Activated naive CD4-positive, alpha-beta T cell treated with Interleukin-2 at 50 U/mL for 16 hours (primary cell): ENCODE measurements at places on chromosomes 5 and 9.
A peak's percentile ranks its signal among the peaks of the same experiment; 100 is the strongest.

- no peak for DNase-seq
These were observed 444.3 kb upstream of the CLINT1 start for GRCh38 chr5:158303275-158303674.

GRCh38 chr9:91207729-91208418 lies 153.8 kb downstream of the AUH start:
- peak; percentile 15 for DNase-seq

DNA sequence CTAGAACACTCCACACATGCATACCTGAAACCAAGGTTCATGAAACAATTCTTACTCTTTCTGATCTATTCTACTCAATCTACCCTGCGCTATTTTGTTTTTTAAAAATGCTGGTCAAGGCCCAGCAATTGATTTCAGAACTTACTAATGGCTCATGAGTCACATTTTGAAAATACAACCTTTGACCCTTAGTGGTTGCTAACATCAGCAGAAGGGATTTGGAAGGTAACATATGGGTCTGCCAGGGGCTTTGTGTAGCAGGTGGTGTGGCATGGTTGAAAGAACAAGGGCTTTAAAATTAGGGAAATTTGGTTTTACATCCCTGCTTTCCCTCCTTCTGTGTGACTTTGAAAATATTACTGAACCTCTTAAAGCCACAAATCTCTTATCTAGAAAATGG lies 101.4 kb downstream of the ATG10 start:
- no peak for DNase-seq

DNA sequence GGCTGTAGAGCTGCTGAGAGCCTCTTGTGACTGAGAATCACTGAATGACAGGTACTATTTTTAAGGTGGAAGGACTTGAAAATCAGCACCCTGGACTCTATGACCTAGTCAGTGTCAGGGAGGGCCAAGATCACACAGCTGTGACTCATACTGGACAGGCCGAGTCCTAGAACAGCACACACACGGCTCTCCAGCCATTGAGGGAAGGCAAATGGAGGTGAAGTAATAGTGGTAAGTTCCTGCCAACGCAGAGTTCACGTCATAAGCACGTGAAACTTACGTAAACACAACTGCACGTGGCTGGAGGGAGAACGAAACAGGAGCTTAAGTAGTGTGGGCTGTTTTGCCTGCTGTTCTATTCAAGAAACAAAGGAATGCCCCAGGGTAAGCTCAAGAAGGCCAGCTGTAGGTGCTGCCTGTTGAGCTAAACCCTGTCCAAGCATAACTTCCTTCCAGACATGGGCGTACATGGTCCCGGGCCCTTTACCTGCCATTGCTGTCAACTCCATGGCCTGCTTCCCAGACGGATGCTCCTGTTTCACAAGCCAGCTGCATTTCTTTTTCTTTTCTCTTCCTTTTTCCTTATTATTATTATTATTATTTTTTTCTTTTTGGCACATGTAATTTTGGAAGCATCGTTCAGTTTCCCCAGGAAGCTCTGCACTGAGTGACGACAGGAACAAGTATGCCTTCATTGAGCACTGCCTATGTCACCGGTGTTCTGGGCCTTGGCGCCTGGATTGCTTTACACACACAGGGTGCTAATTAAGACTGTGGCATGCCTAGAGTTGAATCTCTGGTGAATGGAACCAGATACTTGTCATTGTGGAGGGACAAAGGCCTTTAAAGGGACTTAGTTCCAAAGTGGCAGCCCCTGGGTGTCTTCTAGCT lies 10.2 kb upstream of the LCP2 start:
- DNase-seq: no peak

GRCh38 chr9:116644091-116644688 lies 42.9 kb upstream of the TRIM32 start:
- DNase-seq: no peak

- no peak for DNase-seq
These were observed 2.1 kb downstream of the RGS3 start for GRCh38 chr9:113465599-113466140.

DNA sequence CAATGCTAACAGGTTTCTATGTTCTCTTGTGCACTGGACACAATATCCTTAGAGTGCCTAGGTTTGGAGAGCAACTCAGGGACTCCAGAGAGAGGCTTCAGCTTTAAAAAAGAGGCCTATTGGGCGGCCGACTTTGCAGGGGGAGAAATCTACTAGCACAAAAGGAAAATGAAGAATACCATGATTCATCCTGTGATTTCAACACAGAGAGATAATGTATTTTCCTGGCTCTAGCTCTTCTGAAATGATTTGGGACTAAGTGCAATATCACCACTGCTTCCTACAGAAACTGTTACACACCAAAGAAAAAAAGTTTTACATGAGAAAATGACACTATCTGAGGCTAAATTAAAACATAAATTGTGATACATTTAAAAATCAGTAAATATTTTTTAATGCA lies 146.1 kb upstream of the TSLP start:
- DNase-seq: no peak

- no peak for DNase-seq
These were observed 255.7 kb upstream of the ACTBL2 start for GRCh38 chr5:57738301-57738700.

GRCh38 chr5:131945551-131946168 lies at the start of gene MEIKIN:
TSS of gene MEIKIN (minus strand) at chr5:131945663. CDS start at chr5:131945505, 158 bp downstream.
- no peak for DNase-seq

DNA sequence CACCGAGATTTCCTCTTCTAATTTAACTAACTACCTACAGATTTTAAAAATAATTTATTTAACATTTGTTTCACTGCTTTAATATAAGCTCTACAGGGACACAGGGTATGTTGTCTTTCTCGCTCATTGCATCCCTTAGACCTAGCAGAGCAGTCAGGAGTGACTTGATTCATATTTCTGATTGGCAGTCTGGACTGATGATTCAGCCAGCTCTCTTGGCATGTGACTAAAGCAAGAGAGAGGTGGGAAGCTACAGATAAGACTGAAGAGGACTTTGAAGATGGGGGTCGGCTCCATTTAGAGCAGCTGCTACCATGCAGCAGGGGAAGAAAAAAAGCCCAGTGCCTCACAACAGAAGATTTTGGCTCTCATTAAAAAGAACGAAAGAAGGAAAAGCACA lies 173.4 kb upstream of the STK32A start:
- DNase-seq: no peak

- no peak for DNase-seq
These were observed 237.6 kb downstream of the TLE4 start for GRCh38 chr9:79809316-79809876.

DNA sequence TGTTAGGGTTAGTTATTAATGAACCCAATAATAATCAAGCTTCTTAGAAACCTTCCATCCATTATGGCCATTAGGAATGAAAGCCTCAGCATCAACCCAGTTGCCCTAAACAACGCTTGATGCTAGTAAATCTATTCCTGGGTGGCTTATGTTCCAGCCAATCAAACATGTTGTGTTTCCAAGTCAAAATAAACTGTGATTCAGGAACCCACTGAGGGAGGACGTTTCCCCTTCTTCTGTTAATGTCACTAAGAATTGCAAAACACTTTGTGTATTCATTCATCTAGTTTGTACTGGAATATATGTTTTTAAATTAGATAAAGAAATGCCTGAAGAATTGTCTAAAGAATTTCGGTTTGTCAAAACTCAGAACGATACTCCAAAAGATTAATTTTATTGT lies 142.5 kb upstream of the MSX2 start:
- no peak for DNase-seq

- no peak for DNase-seq
These were observed 4.8 kb downstream of the NR2F1 start for GRCh38 chr5:93587597-93588351.

- DNase-seq: peak; percentile 56
These were observed 754 bp downstream of the ZFR start for GRCh38 chr5:32443541-32444430.

- no peak for DNase-seq
These were observed 1075.2 kb upstream of the SEMA6A start for GRCh38 chr5:117649821-117650220.

DNA sequence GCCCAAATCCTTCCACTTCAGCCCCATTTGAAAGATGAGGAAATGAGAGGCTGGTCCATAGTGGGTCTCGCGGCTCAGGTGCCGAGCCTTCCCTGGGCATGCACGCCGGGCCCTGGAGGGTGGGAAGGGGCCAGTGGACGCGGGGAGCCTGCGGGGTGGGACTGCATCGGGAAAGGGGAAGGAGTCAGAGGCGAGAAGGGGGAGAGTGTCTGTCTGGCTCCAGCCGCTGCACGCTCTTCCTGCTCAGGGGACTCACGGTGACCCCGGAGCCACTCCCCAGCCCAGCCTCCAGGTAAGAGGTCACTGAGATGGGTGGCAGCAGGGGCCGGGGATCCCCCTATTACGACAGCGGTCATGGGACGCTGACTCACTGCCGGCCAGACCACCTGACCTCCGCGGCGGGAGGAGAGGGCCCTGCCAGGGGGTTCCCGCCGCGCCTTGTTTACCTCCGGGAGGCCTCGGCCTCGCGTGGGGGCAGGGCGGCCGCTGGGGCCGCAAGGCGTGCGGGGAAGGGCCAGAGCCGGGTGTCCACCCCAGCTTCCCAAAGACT lies 1.9 kb upstream of the SQSTM1 start:
- peak; percentile 89 for DNase-seq

DNA sequence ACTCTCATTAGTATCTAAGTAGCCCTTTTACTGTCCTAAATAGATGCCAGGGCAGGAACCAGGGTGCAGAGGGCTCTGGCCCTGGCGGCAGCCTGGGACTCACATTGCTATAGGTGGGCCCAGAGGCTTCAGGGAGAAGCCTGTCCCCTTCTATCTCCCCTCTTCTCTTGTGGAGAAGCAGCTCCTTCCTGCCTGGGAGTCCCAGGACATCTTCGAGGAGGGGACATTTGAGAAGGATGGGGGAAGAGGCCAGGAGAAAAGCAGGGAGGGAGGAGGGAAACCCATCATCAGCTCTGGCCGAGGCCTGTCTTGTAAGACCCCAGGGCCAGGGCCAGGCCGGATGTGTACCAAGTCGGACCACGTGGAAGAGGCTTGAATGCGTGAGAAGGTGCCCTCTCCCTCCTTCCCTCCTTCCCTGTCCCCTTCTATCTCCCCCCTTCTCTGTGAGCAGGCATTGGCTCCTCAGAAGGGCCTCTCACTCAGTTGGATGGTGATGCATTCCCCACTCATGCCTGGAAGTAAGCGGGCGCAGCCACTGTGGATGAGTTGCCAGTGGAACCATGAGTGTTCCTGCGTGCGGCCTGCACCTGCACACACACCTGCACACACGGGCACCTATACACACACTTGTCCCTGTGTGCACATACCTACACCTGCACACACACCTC lies 20.7 kb upstream of the LPCAT1 start:
- no peak for DNase-seq

- DNase-seq: no peak
These were observed 2.4 kb downstream of the PGGT1B start for GRCh38 chr5:115260248-115260647.

DNA sequence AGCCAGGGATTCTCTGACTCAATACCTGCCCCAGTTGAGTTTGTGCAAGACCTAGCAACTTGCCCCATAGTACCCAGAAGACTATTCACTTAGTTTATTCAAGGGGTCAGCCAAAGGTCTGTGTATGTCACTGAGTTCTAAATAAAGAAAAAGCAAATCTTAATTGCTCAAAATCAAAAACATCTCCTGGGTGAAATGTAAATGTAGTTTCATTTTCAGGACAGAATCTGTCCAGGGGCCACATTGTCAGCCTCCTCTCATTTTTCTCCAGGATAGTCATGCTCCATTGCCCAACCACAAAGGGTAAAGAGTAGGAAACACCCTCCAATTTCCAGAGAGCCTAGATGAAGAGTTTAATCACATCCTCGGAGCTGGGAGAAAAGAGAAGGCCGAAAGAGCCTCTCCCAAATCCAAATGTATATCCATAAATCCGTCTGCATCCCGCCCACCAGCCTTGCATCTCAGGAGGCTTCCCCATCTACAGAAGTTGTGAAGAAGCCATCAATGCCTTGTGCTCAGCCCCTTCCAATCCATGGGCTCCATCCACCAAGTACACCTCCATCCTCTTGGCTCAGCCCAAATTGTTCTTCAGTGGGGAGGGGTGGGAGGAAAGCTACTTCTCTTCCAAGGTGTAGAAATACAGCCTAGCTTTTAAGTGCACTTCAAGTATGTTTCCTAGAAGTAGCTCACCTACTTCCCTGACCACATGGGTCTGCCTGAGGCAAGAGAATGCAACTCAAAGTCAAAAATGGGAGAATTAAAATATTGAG lies 26.9 kb downstream of the ADAM19 start:
- DNase-seq: no peak
